CD4-positive, alpha-beta T cell treated with Interleukin-6 at 100 ng/mL for 8 hours (primary cell): ENCODE measurements at places on chromosomes 2 and 18.

DNA sequence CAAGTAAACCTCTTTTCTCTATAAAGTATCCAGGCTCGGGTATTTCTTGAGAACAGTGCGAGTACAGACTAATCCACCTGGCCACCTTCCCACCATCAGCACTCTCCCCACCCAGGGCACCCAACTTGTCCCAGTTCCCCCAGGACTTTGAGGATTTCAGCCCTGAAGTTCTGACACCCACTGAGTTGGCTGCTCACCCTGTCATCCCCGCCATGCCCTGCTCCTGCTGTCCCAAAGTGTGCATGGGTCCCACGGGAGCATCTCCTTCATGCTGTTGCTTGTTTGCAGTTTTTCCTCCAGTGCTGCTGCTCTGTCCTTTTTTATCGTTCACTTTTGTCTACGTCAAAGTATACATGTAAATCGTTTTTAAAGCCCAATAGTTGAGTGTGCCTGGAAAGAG lies 273.9 kb downstream of the PHLPP1 start:
- no peak for DNase-seq

DNA sequence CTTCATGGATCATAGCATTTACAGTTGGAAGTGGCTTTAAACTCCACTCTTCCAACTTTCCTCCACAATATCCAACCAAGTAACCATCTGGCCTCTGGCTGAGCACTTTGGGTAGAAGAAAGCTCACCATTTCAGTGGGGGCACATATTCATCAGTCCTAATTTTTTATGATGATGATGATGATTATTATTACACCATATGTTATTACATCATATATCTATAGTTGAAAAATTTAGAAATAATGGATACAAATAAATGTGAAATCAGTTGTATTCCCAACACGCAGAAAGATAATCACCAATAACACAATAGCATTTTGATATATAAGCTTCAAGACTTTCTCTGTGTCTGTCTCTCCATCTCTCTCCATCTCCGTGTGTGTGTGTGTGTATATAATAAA lies 26.6 kb upstream of the ZCCHC2 start:
- DNase-seq: no peak

GRCh38 chr18:6156446-6156845 lies 258.3 kb downstream of the L3MBTL4 start:
- no peak for DNase-seq

- no peak for DNase-seq
Observed at GRCh38 chr18:7596147-7596546, 29.0 kb downstream of the PTPRM start.

- DNase-seq: no peak
Observed at GRCh38 chr2:236614551-236614950, 44.9 kb downstream of the ACKR3 start.

DNA sequence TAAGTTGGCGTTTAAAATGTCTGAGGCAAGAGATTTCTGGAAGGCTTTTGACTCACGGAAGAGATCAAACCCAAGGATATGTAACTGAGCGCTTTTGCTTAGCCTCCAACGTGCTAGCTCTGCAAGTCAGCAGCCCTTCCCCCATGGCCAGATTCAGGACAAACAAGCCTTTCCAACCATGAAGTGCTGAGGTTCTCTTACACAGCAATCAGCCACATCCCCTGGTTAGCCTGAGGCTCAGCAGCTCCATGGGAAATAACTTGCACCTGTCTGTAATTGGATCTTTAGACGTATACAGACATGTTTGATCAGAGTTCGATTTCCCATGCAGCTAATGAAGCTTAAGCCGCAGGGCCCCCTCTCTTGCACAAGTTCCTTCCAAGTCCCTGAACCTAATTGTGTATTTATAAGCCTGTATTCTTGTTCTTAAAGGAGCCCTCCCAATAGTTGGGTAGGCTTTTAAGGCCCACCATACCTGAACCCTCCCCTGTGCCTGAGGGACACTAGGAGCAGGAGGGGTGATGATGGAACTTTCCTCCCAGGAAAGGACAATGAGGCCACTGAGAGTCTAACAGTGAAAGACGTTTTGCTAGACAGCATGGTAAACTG lies 2.1 kb upstream of the TMEM131 start:
- no peak for DNase-seq

DNA sequence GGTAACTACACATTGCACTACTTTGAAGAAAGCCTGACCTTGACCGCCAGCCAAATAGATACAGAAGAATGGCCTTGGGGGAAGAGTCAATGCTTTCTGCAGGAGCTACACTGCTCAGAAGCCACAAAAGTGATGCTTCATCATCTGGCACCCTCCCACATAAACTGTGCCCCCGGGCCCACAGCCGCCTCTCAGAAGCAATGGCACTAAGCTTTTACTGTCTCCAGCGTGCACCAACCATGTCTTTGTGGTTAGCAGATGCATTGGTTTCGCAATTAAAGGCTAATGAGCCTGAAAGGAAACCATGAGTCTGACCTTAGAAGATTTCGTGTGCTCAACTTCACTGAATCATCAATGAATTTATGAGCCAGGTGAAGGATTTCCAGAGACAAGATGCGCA lies 209.4 kb upstream of the TRIB2 start:
- peak; percentile 73 for DNase-seq

DNA sequence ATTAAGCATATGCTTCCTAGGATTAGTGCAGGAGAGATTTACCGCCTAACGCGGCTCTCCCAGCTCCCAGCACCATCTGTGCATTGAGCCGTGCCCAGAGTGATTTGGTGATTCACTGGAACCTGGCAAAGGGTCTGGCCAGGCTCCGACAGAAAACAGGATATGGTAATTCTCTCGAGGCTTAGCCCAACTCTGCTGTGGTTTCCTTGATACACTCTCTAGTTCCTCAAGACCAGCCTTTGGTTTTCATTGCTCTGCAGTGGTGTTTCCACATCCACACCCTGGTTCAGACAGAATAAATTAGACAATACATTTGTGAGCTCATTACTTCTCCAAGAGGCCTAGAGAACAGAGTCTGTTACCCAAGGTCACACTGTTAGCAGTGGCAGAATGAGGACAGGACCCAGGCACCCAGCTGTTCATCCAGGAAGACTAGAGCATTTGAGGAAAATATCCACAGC lies 23.0 kb upstream of the SMAD2 start:
- peak; percentile 30 for DNase-seq

- DNase-seq: no peak
Observed at GRCh38 chr2:169001116-169001815, 29.9 kb downstream of the ABCB11 start.

- no peak for DNase-seq
Observed at GRCh38 chr2:232463701-232464543, 8.0 kb downstream of the ALPI start.

- no peak for DNase-seq
Observed at GRCh38 chr18:1017227-1018058, 112.8 kb downstream of the ADCYAP1 start.

DNA sequence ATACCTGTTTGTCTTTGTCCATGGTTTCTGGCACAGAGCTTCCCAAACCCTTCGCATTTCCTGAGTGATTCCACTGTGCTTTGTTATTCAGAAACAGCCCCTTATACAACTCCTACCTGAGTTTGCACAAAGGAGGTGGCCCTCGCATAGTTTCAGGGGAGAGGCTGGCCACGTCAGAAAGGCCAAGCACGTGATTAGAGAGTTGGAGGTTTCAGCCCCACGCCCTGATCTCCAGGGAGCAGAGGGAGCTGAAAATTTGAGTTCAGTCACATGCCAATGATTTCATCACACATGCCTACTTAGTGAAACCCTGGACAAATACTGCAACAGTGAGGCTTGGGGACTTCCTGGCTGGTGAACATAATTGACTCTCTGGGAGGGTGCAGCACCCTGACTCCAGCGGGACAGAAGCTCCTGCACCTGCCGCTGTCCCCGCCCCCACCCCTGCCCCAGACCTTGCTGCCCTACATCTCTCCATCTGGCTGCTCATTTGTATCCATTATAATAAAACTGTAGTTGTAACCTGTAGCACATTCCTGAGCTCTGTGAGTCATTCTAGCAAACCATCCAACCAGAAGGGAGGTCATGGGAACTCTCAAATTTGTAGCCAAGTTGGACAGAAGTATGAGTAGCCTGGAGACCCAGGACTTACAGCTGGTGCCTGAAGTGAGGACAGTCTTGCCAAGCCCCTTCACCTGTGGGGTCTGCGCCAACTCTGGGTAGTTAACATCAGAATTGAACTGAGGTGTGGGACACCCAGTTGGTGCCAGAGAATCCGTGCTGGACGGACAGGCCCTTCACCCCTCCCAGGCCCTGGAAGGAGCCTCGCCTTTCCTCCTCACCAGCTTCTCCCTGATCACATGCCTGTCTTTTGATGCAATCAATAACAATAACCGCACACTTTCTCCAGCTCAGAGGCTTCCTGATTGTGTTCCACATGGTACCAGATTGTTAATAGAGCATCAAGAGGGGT lies 224.3 kb downstream of the ANAPC1 start:
- DNase-seq: no peak

DNA sequence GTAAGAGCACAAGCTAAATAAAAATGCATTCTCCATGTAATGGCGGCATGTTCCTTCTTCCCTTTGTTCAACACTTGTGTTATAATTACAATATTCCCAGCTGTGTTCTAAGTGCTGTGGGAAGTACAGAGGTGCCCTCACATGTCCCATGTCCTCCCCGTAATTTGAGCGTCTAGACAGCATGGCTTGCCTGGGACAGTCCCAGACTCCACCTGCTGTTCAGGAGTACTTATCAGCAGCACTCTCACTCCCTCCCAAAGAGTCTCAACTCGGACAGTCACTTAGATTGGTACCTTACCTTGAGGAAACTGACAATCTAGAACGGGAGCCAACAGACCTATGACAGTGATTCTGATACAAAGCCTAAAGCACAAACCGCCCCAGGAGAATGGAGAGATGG lies 370.5 kb downstream of the EIPR1 start:
- DNase-seq: no peak

DNA sequence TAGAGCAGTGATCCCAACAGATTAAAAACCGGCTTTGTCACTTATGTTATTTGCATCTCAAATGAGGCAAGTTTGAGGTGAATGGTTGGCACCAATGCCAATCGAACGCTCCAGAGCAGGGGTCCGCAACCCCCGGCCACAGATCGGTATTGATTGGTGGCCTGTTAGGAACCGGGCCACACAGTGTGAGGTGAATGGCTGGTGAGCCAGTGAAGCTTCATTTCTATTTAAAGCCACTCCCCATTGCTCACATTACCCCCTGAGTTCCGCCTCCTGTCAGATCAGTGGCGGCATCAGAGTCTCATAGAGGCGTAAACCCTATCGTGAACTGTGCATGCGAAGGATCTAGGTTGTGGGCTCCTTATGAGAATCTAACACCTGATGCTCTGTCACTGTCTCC lies 132.0 kb downstream of the TMEM182 start:
- DNase-seq: no peak
